Activated naive CD4-positive, alpha-beta T cell treated with anti-CD3 and anti-CD28 coated beads, Interleukin-2, amount 50 U/mL, for 16 hours (primary cell): ENCODE measurements at places on chromosomes 2 and 18.

- DNase-seq, result no peak
Observed at GRCh38 chr2:72037261-72037666, 110.4 kb downstream of the CYP26B1 start.

GRCh38 chr2:133588144-133588543, 19.9 kb upstream of the NCKAP5 start:
- DNase-seq, result no peak

- no peak for DNase-seq
Observed at GRCh38 chr2:11752906-11753305, 6.5 kb downstream of the LPIN1 start.

- no peak for DNase-seq
Observed at GRCh38 chr18:14914121-14914520, 166.1 kb downstream of the ANKRD30B start.

DNA sequence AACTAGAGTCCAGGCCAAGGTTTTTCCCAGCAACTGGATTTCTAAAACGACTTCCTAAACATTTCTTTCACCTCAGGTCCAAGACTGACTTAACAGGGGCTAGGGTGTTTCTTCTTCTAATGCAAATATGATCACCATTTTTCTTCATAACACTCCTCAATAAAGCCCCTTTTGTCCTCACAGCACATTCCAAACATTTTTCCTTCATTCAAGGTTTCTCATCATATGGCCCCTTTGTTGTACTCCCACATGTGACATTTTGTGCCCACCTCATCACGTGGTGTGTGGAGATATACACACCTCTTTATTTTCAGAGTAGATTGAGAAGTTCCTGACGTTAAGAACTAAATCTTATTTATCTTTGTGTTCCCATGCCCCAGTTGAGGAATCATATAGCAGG, 3.9 kb upstream of the CDH7 start:
- no peak for DNase-seq

DNA sequence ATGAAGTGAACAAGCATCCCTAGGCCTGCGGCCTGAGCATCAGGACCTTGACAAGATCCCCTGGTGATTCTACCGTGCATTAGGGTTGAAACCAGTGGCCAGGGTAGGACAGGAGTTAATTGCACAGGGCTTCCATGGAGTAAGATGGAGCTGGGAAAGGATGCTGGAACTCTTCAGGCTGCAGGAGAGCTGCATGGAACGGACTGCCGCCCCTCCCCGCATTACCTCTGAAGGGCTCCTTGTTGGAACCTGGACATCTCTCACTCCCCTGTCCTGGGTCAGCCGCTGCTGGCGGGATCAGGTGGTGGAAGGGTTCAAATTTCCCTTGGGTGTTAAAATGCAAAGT, 156.6 kb upstream of the ID2 start:
- no peak for DNase-seq

DNA sequence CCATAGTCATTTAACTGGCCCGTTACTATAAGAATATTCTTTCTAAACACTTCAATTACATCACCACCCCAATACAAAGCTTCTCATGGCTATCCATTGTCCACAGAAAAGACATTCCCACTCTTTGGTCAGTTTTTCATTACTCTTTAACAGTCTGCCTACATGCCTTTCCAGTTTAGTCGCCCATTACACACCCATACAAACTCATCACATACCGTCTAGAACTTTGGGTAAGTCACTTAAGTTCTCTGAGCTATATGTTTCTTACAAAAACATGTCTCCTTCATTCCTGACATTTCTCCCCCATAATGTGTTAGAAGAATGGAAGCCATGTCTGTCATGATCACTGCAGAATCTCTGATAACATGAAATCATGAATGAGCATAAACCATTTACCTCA, 108.2 kb upstream of the STK17B start:
- no peak for DNase-seq
